Activated T-helper 17 cell treated with anti-CD3 and anti-CD28 coated beads, Interleukin-2, amount 50 U/mL, for 72 hours (primary cell): ENCODE measurements at places on chromosomes 12 and 14.

- no peak for ATAC-seq
Measured at GRCh38 chr12:111363578-111363977, 5.3 kb downstream of the PHETA1 start.

- ATAC-seq = no peak
Measured at GRCh38 chr14:99647411-99647810, 2.5 kb downstream of the HHIPL1 start.

- no peak for ATAC-seq
Measured at GRCh38 chr12:101490286-101490920, 15.3 kb downstream of the SPIC start.

DNA sequence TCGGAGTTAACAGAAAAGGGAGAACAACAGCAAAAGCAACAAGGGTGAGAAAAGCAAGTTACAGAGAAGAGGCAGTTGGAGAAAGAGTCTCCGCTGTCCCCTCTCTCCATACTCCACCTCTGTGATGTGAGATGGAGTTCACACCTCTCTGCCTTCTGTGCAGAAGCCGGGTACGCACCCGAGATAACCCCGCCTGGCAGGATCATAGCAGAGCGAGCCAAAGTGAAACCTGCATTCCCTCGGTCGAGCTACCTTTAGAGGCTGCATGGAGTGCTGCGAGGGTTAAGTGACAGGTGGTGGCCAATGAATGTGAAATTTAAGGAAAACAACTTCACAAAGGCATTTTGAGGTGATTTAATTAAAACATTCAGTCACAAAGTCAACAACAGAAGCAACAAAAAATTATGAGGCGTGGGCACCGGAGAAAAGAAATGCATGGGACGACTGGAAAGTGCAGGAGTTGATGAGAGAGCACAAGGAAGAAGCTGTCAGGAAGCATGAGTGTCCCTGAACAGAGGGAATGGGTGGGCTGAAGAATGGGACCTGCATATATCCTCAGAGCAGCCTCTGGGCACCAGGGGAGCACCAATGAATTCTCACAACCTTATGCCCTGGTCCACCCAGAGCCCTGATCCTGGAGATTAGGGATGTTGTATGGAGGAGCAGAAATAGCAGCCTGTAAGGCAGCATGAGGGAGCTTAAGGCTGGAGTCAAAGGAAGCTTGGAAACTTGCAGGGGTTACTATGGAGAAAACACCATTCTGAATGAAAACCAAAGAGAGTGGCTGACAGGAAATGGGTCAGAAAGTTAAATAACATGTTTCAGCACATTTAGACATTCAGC lies 208.3 kb downstream of the EMP1 start:
- no peak for ATAC-seq

- no peak for ATAC-seq
Measured at GRCh38 chr12:12723149-12723680, 6.0 kb downstream of the CDKN1B start.

DNA sequence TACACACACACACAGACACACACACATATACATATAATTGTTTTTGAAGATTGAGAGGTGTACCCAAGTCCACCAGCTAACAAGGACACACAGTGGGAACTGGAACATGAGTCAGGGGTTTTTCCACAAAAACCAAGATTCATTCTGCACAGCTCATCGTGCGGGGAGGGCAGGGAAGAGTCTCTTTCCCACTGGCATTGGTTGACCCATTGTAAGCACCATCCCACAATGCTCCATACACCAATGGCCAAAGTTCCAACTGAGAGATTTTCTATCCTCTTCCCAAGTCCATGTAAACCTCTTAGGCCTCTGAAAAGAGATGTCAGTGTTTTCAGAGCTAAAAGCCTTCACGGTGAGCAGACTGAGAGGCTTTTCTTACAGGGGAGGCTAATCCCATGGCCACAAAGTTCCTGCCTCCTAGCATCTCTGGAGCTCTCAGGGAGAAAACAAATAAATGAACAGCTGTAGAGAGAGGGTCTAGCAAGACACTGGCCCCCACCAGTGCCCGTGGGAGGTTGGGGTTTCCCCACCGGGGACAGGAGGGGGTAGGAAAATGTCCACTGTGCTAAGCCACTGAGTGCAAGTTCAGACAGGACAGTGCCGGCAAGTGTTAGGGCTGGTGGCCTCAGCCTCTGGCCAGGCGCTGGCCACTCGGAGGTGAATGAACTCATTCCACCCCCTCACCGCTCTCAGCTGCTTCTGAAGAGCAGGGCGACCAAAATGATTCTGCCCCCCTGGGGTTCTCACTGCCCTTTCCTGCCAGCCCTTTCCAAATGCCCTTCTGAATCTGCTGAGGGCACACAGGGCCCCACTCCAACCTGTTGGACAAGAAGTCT lies 21.5 kb upstream of the TC2N start:
- no peak for ATAC-seq

DNA sequence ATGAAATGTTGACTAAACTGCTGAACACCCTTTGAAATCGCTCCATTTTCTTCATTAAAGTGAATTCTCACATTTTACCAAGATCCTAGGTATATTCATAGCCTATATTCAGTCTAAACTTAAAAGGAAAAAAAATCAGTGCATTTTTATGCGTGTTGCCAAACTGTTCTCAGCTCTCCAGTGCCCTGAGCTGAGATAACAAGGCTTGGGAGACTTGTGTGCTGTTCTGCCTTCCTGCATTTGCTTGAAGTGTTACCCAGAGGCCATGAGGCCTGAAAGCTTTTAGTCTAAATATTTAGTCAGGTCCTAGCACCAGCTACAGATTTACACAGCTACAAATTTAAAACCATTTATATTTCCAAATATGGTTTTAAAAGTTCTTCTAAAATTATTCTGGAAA lies 8.6 kb upstream of the PALS1 start:
- ATAC-seq = no peak

DNA sequence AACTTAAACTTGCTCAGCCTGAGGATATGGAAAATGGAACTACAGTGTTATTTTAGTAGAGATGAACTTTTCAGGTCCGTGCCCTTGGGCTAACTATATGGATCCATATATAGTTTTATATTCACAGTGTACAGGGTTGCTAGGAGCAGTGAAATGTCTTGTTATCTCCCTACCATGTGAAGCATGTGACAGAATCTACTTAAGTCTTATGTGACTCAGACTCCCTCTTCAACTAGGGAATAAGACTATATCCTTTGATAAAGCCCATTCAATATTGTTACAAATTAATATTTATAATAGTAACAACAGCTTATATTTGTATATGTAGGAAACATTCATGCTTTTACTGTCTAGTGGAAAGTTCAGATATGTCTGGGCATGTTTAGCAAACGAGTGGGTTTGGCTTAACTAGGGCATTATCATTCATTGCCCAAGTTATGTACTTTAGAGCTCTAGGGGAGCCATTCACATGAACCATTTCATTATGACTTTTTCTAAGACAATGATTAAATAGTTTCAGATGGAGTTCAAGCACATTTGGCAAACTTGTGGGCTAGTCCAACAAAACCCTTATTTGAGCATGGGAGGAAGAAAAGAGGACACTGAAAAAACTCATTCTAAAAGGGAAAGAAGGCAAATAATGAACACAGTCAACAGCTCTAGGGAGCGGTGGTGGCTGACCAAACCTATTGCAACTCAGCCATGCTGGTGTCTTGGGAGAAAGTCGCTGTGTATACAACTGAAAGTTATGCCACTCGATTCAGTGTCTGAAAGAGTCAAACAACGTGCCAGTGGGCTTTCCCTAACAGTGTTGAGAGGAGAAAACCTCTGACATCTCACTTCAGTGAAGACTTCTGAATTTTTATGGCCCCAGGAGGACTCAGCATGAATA lies 305.9 kb upstream of the G2E3 start:
- ATAC-seq = no peak

DNA sequence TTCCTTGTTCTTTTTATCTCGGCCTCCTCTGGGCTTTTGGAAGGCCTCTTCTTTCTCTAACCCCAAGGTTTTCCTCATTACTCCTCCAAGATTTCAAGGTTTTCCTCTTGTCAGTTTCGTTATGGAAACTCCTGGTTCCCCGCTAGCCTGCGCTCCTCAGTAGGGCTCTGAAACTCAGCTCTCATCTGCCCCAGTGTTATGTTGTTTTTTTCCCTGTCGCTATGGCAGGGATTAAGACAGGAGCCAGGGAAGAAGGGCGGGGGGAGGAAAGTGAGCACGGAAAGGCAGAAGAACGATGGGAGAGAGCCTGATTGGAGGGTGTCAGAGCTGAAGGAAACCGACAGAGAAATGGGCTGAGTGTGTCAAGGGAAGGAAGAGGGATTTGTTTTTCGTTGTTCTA lies 26.5 kb upstream of the JDP2 start:
- no peak for ATAC-seq

DNA sequence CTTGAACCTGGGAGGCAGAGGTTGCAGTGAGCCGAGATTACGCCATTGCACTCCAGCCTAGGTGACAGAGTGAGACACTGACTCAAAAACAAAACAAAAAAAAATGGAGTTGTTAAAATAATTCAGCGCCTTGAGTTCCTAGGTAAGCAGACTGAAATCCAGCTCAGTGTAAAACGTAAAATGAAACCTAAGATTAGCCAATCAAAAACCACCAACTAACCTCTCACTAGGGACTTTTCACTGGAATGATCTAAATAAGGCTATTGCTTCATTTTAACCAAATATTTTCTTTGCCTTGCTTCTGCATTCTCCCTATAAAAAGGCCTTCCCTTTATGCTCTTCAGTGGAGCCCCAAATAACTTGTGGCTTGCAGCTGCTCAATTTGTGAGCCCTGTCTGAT lies 91.6 kb upstream of the HIF1A start:
- ATAC-seq = no peak
